Endothelial cell of umbilical vein (primary cell): ENCODE measurements at places on chromosomes 5 and 9. TPM values are rescaled to one million over a fixed set of nuclear protein-coding genes. Genes with fewer than 3 reads are reported as not detected.

DNA sequence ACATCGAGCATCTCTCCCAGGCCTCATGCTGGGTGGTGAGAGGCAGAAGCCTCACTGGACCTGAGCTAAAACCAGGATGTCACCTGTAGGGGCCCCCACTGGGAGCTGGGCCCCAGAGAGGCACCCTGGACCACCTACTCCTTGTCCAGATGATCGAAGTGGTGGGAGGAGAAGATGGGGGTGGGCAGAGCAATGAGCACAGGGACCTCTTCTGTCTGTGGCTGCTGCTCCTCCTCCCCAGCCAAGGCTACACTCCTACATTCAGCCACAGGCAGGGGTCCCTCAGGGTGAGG, 227.5 kb downstream of the CACNA1B start:
- DNase-seq, result no peak

DNA sequence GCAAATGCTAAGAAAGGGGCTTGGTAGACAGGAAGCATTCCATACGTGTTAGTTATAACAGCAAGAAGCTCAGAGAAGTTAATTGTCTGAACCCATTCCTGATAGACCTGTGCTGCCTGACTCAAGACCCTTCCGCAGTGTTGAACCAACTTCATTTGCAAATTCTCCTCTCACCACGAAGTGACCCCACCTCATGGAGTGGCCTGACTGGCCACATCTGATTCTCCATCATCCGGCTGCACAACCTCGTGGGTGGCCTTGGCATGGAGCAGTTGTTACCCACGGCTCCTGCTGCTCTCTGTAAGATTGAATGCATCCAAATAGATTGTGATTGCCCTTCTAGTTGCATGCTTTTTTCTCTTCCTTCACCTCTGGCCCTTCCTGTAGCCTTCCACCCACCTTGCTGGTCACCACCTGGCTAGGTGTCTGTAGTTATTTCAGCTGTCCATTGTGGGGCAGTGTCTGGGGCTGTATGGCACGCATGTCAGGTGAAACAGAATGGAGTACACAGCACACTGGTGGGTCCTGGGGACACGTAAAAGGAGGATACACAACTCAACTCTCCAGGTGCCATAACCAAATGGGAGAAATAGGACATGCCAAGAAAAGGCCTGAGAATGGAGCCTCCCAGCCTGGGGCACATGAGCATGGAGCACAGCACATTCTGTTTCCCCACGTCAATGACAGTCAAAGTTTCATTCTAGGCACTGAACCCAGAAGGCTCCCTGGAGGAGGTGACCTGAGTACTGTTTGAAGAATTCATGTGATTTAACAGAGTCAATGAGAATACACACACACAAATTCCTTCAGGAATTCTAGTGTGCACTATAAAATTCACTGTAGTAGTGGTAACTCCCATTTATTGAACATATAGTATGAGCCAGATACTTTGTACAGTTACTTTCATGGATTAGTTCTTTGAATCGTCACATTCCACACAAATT, 70.5 kb upstream of the PTCH1 start:
- no peak for DNase-seq

GRCh38 chr5:103867857-103868598, 305.4 kb upstream of the NUDT12 start:
- no peak for DNase-seq

DNA sequence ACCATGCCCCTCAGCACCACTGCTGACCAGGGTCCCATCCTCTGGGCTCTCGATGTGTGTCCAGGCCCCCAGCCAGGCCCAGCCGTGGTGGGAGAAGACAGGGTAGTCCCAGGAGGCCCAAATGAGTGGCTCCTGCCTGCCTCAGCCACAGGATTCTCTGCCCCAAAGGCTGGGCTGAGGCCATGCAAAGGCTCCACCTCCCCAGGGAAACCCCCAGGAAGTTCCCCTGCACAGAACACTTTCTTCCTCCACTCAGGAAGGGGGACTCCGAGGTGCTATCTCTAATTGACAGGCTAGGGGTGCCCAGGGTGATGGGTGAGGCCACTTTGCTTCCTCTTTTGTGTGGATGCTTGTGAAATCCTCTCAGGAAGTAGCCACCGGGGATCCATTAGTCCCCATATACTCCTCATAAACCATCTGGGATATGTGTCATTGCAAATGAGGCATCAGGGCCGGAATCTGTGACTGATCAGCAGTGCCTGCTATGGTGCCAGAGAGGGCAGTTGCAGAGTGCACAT, 23.1 kb upstream of the TDRD7 start:
- DNase-seq, result no peak

- DNase-seq, result no peak
These were observed 572 bp downstream of the NR4A3 start for GRCh38 chr9:99822109-99822805.

- no peak for DNase-seq
These were observed 530.4 kb upstream of the DAB2 start for GRCh38 chr5:39955156-39955555.

DNA sequence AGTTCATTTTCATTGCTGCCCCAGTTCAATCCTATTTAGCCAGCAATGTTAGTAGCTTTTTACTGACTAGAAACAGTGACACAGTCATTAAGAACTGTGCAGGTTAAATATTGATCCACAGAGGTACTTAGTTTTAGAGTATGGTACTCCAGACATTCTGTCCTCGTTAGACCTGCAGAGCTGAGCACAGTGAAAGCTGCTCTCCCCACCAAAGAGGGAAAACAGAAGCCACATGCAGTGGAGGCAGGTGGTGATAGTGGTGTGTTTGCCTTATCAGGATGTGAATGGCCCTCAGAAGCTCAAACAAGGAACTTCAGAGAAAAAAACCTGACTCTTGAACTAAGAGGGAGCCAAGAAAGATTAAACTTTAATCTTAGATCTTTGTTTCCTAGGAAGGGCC, 75.5 kb downstream of the UNC13B start:
- DNase-seq, result no peak

GRCh38 chr5:97937846-97938245, 754.8 kb upstream of the RIOK2 start:
- no peak for DNase-seq

GRCh38 chr9:81462801-81463200, 226.5 kb downstream of the TLE1 start:
- no peak for DNase-seq

- DNase-seq, result no peak
These were observed 2.5 kb upstream of the ADRB2 start for GRCh38 chr5:148823871-148824270.

DNA sequence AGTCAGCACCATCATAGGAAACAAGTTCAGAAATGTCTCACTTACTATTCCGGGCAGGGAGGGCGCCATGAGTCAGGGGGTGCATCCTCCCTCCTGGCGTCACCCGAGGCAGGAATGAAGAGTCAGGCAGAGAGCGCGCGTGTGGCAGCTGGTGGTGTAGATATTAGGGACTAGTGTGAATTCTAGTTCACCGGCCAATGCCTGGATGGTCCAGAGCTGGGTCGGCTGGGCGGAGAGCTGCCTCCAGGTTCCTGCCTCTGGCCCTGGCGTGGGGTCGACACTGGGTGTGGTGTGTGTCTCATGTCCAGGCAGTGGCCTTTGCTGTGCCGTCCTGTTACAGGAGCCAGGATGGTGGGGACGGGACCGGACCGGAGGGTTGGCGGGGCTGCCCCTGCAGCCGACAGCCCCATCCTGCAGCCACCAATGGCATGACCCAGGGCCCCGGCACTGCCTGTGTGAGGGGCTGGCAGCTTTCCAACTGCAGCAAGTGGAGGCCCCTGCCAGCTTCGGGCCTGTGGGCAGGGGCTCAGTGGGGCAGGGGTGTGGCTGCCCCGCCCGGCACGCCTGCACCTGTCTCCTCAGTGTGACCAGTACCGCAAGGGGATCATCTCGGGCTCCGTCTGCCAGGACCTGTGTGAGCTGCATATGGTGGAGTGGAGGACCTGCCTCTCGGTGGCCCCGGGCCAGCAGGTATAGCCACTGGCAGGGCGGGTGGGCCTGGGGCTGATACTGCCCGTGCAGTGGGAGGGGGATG, 9.1 kb downstream of the DIPK1B start:
- peak; percentile 87 for DNase-seq

- no peak for DNase-seq
These were observed 36.5 kb upstream of the NUDT12 start for GRCh38 chr5:103598997-103599566.

DNA sequence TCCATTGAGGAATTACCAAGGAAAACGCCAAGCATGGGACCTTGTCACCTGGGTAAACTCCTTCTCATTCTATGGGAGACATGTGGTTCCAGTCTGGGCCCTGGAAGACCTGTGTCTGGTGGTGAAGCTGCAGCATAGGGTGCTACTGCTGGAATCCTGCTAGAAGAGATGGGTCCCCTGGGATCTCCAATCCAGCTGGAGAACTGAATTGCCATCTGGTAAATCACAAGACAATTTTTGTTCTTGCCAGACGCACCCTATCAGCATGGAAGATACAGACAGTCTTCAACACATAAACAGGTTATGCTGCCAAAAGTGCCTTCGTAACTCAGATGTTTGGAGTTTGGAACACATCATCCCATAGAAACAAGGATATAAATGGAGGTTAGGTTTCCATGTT, 424.0 kb upstream of the BRINP1 start:
- DNase-seq, result no peak

- no peak for DNase-seq
These were observed 114.9 kb downstream of the TRIO start for GRCh38 chr5:14257995-14258403.

- DNase-seq, result peak; percentile 96
These were observed 470.6 kb upstream of the MPDZ start for GRCh38 chr9:13750061-13750460.

Gene PCSK1
- 0.75 and 0.95 TPM in 2 replicates for polyA plus RNA-seq

Gene ADCY2
- polyA plus RNA-seq, result under 0.01 and 0.06 TPM in 2 replicates

Gene CCNB1
- polyA plus RNA-seq, result 47.3 and 72.2 TPM in 2 replicates

Gene PCA3
- polyA plus RNA-seq, result 0.86 and 0.88 TPM in 2 replicates

Gene ZMAT2
- polyA plus RNA-seq, result 45.8 and 58.0 TPM in 2 replicates

Gene FAM200C
- 0.76 and 0.86 TPM in 2 replicates for polyA plus RNA-seq

Gene SHISAL2B
- polyA plus RNA-seq, result not detected in 2 replicates

Gene CXXC5
- 5.5 and 8.2 TPM in 2 replicates for polyA plus RNA-seq

Gene FAM169A
- polyA plus RNA-seq, result 0.06 and 0.14 TPM in 2 replicates

Gene SPINK6
- polyA plus RNA-seq, result not detected in 2 replicates

Gene DMRT3
- polyA plus RNA-seq, result not detected in 2 replicates

Gene DOLK
- polyA plus RNA-seq, result 59.8 and 71.6 TPM in 2 replicates

Gene CCNO
- polyA plus RNA-seq, result 0.37 and 0.60 TPM in 2 replicates

Gene IL7R
- 1.0 and 1.2 TPM in 2 replicates for polyA plus RNA-seq

Gene PTGES
- not detected in 2 replicates for polyA plus RNA-seq

Gene IFT74
- 2.8 and 3.4 TPM in 2 replicates for polyA plus RNA-seq
